Stimulated activated effector memory CD8-positive, alpha-beta T cell treated with anti-CD3 and anti-CD28 coated beads, Interleukin-12 subunit alpha, Interleukin-12 subunit beta, amount 100 ng/mL, for 72 hours (primary cell): ENCODE measurements at places on chromosomes 6 and 20.

GRCh38 chr20:48096957-48097890 lies 311.9 kb upstream of the SULF2 start:
- DNase-seq, result no peak

DNA sequence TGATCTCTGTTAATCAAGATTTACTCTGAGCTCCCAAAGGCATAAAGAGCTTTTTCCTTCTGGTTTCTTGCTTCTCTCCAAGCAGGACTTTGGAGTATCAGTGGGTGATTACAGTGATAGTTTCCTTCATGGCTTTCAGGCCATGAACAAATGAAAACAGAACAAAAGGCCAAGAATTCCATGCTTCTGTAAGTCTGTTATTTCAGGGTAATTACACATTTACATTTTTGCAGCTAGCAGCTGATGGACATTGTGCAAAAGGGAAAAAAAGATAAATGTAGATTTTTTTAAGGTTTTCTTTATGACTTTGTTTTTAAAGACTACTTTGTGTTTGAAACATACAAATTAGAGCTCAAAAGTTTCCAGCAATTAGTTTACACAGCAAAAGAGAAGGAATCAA lies 441.6 kb downstream of the PLCB1 start:
- DNase-seq, result no peak

- no peak for DNase-seq
These were observed 5.4 kb upstream of the PRDM1 start for GRCh38 chr6:106080763-106081095.

DNA sequence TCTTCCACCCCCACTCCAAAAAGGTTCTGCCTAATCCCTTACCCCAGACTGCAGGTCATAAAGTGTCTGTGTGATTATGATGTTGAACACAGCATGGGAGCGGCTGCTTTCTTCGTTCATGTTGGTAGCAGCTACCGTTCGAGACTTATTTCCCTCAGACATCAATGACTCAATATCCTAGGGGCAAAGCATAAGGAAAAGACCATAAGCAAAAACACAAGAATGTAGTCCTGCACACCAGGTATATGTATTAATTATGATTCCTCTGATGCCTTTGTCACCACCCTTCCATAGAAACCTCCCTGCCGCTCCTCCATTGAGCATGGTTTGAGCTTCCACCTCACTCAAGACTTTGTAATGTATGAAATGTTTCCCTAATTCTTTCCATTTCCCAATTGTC lies 137.2 kb downstream of the KIF13A start:
- DNase-seq, result no peak

GRCh38 chr6:48280035-48280620 lies 169.1 kb upstream of the PTCHD4 start:
- DNase-seq, result no peak

- DNase-seq, result no peak
These were observed 4.5 kb downstream of the ACSS1 start for GRCh38 chr20:25053255-25054031.

GRCh38 chr20:12252793-12253192 lies 335.1 kb downstream of the BTBD3 start:
- DNase-seq, result no peak

- no peak for DNase-seq
These were observed 50.7 kb upstream of the SIRPA start for GRCh38 chr20:1844325-1845162.
